ENCODE measurements at places on chromosomes 3 and 15. TPM values are rescaled to one million over a fixed set of nuclear protein-coding genes. Genes with fewer than 3 reads are reported as not detected.

DNA sequence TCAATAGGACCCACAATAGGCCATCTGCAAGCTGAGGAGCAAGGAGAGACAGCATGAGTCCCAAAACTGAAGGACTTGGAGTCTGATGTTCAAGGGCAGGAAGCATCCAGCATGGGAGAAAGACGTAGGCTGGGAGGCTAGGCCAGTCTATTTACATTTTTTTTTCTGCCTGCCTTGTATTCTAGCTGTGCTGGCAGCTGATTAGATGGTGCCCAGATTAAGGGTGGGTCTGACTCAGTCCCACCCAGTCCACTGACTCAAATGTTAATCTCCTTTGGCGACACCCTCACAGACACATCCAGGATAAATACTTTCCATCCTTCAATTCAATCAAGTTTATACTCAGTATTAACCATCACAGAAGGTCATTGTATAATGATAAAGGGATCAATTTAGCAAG, 15.9 kb upstream of the PIAS1 start:
- H3K4me1 ChIP-seq = no peaks in the 10 kb centered on the region
- H3K4me3 ChIP-seq = no peak overlapping the region

GOLGA6A gene
- total RNA-seq = 3.3 TPM

EOMES gene
- total RNA-seq = 0.47 TPM

DNA sequence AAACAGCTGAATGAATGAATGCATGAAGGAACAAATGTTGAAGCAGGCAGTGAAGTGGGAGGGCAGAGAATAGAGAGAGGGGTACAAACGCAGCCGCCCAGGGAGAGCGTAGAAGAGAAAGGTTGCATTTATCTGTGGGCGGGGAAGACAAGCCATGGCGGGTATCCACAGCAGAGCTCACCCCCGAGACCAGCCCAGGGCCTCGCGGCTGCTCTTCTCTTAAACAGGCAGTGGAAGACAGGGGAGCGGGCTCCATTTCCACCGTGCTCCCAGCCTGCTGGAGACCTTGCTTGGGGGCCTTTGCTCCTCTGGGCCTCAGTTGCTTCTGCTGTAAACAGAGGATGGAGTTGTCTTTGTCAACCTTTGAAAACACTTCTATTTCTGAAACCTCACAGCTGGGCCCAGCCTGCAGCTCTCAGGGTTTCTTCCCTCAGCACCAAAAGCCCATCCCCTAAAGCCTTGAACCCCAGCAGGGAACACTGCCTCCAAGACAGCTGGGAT, 259.5 kb downstream of the UACA start:
- peaks cover 18% of the 10 kb centered on the region for H3K4me1 ChIP-seq
- H3K4me3 ChIP-seq = no peak overlapping the region
- no peak for DNase-seq
- H3K27me3 ChIP-seq = no peaks in the 10 kb centered on the region
- no peaks in the 10 kb centered on the region for H3K36me3 ChIP-seq

GRCh38 chr3:57006179-57006657, 54.2 kb upstream of the SPATA12 start:
- H3K27ac ChIP-seq = no peak overlapping the region
- DNase-seq = no peak
- H3K27me3 ChIP-seq = no peaks in the 10 kb centered on the region
- H3K36me3 ChIP-seq = no peaks in the 10 kb centered on the region
- H3K4me3 ChIP-seq = no peak overlapping the region

DNA sequence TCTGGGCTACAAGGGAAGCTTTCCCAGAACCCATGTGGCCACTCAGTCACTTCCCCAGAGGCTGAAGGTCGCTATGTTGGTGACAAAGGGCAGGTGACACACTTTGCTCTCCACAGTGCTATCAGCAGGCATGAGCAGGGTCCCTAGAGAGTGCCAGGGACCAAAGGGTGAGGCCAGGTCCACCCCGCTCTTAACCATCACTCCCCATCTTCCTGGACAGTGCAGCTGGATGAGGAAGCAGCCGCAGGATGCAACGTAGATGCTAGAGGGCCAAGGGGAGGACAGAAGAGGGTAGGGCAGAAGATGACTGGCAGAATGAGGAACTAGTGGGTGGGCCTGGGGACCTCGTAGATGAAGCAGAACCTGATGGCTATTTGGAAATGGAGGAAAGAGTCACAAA, 13.6 kb upstream of the LTF start:
- DNase-seq = no peak
- H3K4me3 ChIP-seq = no peak overlapping the region
- no peaks in the 10 kb centered on the region for H3K36me3 ChIP-seq
- no peaks in the 10 kb centered on the region for H3K4me1 ChIP-seq
- H3K27me3 ChIP-seq = no peaks in the 10 kb centered on the region
- no peak overlapping the region for H3K27ac ChIP-seq

- H3K36me3 ChIP-seq = no peaks in the 10 kb centered on the region
- H3K4me1 ChIP-seq = no peaks in the 10 kb centered on the region
- H3K4me3 ChIP-seq = no peak overlapping the region
- H3K27me3 ChIP-seq = no peaks in the 10 kb centered on the region
Measured at GRCh38 chr3:168314166-168314565, 218.4 kb upstream of the GOLIM4 start.

- H3K27ac ChIP-seq = no peak overlapping the region
- no peaks in the 10 kb centered on the region for H3K4me1 ChIP-seq
Measured at GRCh38 chr3:117191245-117191644, 481.7 kb downstream of the TUSC7 start.

- peaks cover 12% of the 10 kb centered on the region for H3K4me1 ChIP-seq
- H3K36me3 ChIP-seq = no peaks in the 10 kb centered on the region
- no peaks in the 10 kb centered on the region for H3K27me3 ChIP-seq
- no peak for DNase-seq
- H3K27ac ChIP-seq = no peak overlapping the region
Measured at GRCh38 chr15:92098869-92099268, 245.4 kb downstream of the SLCO3A1 start.

FOXL2 gene
- total RNA-seq = 2.2 TPM

ISLR gene
- total RNA-seq = 0.35 TPM

GOLGA8Q gene
- not detected for total RNA-seq

ESYT3 gene
- total RNA-seq = 7.0 TPM

DNA sequence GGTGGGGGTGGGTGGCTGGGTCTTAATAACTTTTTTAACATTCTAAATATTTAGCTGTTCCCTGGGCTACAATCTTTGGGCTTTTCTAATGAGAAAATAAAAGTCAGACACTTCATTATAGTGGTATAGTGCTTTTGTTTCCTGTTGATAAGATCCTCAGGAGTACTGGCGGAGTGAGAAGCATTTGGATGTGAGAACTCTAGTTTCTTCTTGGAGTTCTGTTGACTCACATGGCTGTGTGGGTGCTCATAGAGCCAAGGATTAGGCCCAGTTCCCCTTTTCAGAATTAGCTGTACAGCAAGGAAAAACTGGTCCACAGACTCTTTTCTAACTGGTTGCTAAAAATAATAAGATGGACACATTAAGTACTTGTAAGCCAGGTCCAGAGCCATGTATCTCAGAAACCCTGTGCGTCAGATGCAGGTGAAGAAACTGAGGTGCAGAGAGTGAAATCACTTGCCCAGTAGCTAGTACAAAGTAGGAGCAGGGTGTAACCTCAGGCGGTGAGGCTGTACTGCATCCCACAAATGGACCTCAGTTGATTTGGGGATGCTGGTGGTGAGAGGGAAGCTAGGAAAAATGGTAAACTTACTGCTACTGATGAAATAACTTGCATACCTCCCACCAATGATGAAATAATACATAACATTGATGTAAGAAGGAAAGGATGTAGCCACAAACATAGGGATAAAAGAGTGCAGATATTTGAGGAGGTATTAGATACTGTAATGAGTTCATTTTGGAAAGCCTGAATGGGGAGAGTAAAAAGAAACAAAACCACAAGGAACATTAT, 2.3 kb downstream of the ITPR1 start:
- no peak overlapping the region for H3K27ac ChIP-seq
- DNase-seq = no peak
- no peak overlapping the region for H3K4me3 ChIP-seq
- no peaks in the 10 kb centered on the region for H3K27me3 ChIP-seq
- H3K4me1 ChIP-seq = no peaks in the 10 kb centered on the region
- H3K36me3 ChIP-seq = no peaks in the 10 kb centered on the region

GRCh38 chr3:46454606-46455005, 10.1 kb downstream of the LTF start:
- no peaks in the 10 kb centered on the region for H3K36me3 ChIP-seq
- DNase-seq = no peak
- no peaks in the 10 kb centered on the region for H3K27me3 ChIP-seq
- no peak overlapping the region for H3K4me3 ChIP-seq
- H3K27ac ChIP-seq = no peak overlapping the region
- no peaks in the 10 kb centered on the region for H3K4me1 ChIP-seq

GRCh38 chr3:61822588-61822987, 261.2 kb downstream of the PTPRG start:
- DNase-seq = no peak
- no peak overlapping the region for H3K4me3 ChIP-seq
- no peak overlapping the region for H3K27ac ChIP-seq
- H3K36me3 ChIP-seq = no peaks in the 10 kb centered on the region

- H3K36me3 ChIP-seq = no peaks in the 10 kb centered on the region
- no peak overlapping the region for H3K27ac ChIP-seq
- no peak for DNase-seq
- H3K4me1 ChIP-seq = no peaks in the 10 kb centered on the region
- no peaks in the 10 kb centered on the region for H3K27me3 ChIP-seq
Measured at GRCh38 chr3:113516115-113516505, 1.2 kb upstream of the SPICE1 start.

DNA sequence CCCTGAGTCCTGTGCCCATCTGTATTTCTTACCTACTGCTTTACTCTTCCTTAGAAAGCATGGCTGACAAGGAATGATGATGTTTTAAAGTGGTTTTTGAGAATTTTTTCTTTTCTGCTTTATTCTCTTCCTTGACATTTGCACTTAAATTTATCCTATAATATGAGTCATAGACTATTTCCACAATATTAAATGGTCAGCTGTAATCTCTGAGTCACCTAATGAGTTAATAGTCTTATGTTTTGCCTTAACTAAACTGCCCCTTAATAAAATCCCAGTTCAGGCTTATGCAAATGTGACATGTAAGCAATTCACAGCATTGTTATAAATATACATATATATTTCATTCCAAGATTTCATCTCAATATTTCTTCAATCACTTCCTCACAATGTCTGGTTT, 23.8 kb downstream of the MEIS2 start:
- no peak overlapping the region for H3K4me3 ChIP-seq
- no peak for DNase-seq
- no peak overlapping the region for H3K27ac ChIP-seq
- H3K4me1 ChIP-seq = 0 out of 2 replicates have a peak, but pooled peaks cover 2% of the 10 kb centered on the region
- no peaks in the 10 kb centered on the region for H3K27me3 ChIP-seq

GRCh38 chr3:73136941-73137340, 75.5 kb downstream of the EBLN2 start:
- H3K27ac ChIP-seq = no peak overlapping the region
- DNase-seq = no peak
- H3K4me1 ChIP-seq = no peaks in the 10 kb centered on the region

DNA sequence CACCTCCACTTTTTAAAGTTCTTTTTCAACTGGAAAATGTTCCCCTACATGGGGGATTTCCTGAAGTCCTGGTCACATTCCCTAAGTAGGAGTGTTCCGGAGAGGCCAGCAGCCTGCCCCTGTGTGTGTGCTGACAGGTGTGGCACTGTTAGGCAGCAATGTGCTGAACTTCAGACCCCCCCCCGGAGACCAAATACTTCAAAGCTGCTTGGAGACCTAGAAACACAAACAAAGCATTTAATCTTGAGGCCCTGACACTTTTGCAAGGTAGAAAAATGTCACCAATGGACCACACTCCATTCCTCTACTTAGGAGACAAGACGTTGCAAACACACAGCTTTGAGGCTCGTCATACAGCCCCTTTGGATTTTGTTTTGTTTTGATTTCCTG, 259.6 kb upstream of the CTNNB1 start:
- no peaks in the 10 kb centered on the region for H3K27me3 ChIP-seq
- H3K27ac ChIP-seq = no peak overlapping the region
- DNase-seq = no peak
- H3K36me3 ChIP-seq = no peaks in the 10 kb centered on the region
- no peaks in the 10 kb centered on the region for H3K4me1 ChIP-seq

MFN1 gene
- 34.7 TPM for total RNA-seq

GRCh38 chr3:152331018-152331541, 62.4 kb downstream of the MBNL1 start:
- H3K27me3 ChIP-seq = no peaks in the 10 kb centered on the region
- no peaks in the 10 kb centered on the region for H3K4me1 ChIP-seq
- no peak overlapping the region for H3K4me3 ChIP-seq
- no peaks in the 10 kb centered on the region for H3K36me3 ChIP-seq

- no peak overlapping the region for H3K27ac ChIP-seq
- no peak overlapping the region for H3K4me3 ChIP-seq
- H3K36me3 ChIP-seq = no peaks in the 10 kb centered on the region
Measured at GRCh38 chr3:50430191-50430590, 70.9 kb upstream of the TMEM115 start.

All from H1 (cell line).